ENCODE measurements at places on chromosomes 1 and 21.

DNA sequence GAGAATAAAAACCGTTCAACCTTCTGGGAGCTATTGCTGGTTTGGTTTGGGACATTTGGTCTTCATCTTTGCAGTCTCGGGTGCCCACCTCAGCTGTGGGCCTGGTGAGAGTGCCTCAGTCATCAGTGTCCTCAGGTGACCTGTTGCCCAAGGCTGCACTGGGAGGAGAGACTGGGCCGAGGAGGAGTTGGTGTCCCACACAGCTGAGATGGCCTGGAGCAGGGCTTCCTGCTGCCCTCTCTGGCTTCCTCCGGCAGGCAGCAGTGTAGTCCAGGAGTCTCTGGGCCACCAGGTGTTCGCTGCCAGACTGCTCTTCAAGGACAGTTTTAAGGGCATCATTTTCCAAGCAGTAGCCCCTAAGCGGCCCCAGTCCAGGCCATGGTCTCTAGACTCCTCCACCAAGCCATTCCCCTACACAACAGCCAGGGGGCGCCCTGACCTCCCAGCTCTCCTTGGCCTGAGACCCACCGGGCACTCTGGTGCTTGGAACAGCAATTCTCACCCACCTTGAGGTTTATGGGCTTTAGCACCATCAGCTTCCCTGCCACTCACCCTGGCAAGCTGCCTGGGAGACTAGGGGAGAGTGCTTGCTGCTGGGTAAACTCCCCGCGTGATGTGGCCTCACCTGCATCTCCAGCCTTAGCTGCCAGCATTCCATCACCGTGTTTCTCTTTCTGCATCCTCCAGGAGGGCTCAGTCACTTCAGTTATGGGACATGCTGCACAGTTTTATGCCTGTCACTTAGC is 9.1 kb upstream of the SYTL1 start:
- DNase-seq = no peak

GRCh38 chr1:247008406-247008799 is 546 bp upstream of the ZNF695 start:
- no peak for DNase-seq

GRCh38 chr1:100941098-100941527 is 45.2 kb downstream of the SLC30A7 start:
- no peak for DNase-seq

GRCh38 chr1:153509729-153510354 is 25.9 kb downstream of the S100A6 start:
- DNase-seq = no peak

GRCh38 chr1:31577515-31578192 is 1.3 kb downstream of the TINAGL1 start:
- DNase-seq = no peak

GRCh38 chr1:4894566-4894965 is 240.2 kb downstream of the AJAP1 start:
- DNase-seq = no peak

DNA sequence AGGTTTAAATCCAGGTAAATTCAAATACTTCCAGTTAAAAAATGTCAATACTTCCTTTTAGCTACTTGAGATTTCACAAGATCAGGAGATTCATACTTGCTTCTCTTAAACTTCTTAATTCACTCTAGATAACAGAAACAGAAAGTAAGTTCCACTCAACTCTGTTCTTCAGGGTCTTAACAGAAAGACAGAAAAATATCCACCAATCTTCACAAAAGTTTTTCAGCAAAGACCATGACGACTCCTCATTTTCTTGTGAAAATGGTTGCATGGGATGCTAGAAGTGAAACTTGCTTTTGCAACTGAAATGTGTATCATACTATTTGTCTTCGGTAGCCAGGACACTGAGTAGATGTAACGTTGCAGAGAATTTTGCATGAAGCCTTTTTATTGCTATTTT is 12.3 kb upstream of the LRRC8C start:
- DNase-seq = no peak

Data from cerebellar nuclear complex (tissue), 1 donor.